ENCODE measurements at places on chromosomes 12 and 14.
A peak's percentile ranks its signal among the peaks of the same experiment; 100 is the strongest.

DNA sequence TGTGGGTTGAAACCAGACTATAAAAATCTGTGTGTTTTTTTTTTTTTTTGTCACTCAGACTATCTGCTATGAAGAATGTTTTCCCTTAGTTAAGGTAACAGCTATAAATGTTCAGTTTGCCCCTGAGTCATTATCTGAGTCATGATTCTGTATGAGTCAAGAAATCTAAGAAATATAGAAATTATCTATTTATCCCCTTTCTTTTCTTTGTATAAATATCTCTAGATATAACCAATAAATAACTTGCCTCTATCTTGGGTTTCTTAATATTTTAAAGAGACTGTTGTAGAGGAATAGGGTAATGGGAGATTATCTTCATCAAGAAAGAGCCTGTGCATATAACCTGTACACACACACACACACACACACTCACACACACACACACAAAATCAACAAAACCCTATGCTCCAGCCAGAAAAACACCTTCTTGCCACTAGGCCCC is 161.7 kb upstream of the EEA1 start:
- DNase-seq = no peak

DNA sequence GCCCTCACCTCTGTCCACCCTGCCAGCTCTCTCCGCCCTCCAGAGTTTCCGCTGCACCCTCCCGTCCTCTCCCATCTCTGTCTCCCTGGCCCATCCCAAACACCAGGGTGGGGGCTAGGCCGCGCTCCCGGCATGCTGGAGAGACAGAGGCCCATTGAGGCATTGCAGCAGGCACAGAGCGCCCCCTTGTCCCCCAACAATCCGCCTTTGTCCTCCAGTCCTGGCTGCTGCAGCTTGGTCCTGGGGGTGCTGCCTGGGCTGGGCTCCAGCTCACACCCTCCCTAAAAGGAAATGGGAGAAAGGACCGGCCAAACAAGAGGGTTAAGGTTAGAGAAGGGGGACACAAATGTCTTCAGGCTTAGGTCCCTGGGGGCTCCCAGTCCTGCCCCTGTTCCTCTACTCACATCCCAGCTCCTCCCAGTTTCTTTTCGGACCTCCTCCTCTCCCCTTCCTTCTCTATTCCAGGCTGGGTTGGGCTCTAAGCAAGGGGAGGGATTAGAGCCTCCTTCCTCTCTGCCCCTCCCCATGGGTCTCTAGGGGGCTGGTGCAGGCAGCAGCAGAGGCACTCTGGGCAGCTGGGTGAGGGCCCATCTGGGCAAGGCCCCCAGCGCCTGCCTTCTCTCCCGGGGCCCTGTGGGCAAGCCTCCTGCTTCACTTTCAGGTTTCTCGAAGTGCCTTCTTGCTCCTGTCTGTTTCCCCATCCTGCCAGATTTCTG is at the start of gene CMTM5:
CMTM5 (plus strand) TSS at position 565 of the 716 bp plus-strand sequence. CDS start 206 bp downstream, outside the sequence.
- peak; percentile 64 for DNase-seq

DNA sequence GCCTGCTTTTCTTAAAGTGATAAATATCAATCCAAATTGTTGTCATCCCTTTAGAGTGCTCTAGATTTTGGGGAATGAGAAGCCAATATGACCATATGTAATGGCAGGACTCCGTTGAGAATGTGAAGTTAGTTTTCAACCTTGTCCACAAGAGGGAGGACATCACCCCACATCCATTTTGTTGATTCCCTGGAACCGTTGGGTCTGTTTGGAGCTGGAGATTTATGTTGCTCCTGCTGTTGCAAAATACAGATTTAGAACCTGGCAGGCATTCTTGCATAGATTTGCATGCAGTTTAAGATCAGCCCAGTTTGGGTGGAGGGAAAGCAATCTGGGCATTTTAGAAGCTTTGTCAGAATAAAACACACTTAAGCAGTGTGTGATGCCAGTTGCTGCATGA is 620.1 kb downstream of the NRXN3 start:
- peak; percentile 32 for DNase-seq

DNA sequence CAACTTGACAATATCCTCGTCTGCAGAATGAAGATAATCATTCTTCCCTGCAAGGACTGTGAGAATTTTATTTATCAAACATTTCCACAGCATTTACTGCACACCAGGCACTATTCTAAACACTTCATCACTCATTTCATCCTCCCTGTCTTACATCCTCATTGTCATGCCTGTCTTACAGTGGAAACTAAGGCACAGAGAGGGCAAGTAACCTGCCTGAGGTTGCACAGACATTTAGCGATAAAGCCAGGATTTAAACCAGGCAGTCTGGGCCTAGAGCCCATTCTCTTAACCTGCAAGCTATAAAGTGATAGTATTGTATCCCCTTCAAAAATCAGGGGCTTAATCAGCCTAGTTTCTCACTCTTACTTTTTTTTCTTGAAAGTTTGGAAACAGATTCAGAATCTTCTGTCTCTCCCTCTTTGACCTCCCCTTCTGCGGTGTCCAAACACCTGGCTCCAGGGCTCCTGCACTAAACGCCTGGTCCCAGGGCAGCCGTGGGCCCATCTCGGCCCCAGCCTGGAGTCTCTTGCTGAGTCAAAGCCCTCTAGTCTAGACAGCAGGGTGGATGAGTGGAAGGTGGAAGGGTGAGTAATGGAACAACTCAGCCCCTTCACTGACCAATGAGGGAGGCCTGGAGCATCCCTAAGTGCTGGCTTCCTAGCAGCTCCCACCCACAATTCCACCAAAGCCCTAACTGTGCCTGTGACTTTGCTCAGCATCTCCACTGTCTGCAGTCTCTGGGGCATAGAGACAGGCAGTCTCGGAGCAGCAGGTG is 12.5 kb downstream of the ISM2 start:
- DNase-seq = no peak

- DNase-seq = no peak
These were observed 56.7 kb downstream of the PPM1H start for GRCh38 chr12:62878211-62878610.

- no peak for DNase-seq
These were observed 335.6 kb downstream of the SYT1 start for GRCh38 chr12:79200176-79200575.

DNA sequence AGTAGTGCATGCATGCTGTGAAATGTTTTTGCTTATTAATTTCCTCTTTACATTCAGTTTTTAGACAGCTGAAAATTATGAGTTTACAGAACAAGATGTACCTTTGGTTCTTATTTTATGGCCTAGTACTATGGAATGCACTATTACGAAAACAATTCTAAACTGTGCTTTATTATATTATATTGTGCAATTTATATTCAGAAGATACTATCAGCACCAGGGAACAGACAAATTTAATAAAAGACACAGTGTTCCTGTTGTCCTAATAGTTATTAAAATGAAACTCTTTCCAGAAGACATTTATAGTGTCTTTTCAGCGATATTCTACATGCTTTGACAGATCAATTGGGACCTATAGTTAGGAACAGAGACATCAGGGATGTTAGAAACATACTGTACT is 427.3 kb downstream of the BTG1 start:
- DNase-seq = no peak
